ENCODE measurements at places on chromosomes 13 and 19.

DNA sequence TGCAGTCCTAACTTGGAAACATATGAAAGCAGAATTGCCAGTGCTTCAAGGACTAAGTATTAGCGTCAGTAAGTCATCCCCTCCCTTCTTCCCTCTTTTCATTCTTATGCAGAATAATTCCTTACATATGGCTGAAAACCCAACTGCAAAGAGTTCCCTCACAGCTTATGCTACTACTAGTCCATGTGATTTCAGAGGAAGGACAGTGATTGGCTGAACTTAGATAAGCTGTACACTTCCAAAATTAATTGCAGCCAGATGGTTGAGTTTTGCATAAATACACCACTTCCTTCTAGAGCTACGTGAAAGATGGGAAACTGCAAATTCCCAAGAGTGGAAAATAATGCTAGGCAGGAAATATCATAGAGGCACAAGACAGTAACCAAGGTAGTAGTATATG, 730.4 kb downstream of the OLFM4 start:
- no peak for DNase-seq

DNA sequence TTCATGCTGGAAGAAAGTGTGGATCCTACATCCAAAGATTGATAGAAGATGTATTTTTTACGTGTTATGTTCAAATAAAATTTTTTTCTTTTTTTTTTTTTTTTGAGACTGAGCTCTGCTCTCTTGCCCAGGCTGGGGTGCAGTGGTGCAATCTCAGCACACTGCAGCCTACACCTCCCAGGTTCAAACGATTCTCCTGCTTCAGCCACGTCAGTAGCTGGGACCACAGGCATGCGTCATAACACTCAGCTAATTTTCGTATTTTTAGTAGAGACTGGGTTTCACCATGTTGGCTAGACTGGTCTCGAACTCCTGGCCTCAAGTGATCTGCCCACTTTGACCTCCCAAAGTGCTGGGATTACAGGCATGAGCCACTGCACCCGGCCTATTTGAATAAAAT, 65.7 kb downstream of the KLF12 start:
- DNase-seq: no peak

DNA sequence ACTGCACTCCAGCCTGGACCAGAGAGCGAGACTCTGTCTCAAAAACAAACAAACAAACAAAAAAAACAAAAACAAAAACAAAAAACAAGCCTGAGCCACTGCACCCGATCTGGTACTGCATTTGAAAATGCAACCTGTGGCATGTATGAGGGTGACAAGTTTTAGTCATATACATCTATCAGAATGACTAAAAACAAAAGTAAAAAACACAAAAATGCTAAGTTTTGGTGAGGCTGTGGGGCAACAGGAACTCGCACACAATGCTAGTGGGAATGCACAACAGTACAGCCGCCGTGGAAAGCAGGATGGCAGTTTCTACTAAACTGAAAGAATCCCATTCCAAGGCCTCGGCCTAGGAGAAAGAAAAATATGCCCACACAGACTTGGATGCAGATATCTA, 7.8 kb downstream of the EBPL start:
- DNase-seq: no peak

DNA sequence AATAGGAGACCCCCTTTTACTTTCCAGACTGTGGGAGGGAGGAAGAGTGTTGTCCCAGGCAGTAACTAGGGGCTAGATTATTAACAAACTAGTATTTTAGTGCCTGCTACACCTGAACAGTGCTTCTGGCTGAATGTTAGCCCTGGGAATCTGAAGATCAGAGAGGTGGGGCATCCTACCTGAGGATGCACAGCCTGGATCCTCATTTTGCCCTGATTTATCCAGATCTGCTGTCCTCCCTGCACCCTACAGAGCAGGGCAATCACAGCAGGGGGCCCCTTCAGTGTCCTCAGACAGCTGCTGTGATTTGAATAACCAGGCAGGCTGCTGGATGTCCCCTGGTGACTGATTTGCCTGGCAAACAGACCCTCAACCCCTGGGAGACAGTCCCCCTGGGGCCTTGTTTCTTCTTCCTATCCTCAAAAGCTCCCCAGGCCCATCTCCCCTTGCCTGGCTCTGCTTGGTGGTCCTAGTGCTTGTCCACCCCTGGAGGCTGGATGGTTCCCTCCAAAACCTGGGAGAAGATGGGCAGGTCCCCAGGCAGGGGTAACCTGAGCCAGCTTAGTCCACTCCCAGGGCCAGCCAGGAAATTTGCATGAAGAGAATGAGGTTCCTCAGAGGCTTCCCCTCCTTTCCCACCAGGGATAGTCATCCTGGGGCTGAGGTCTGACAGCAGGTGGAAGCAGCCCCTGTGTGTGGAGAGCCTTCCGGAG, at the start of gene OVOL3:
OVOL3 (plus strand) TSS at position 657 of the 713 bp plus-strand sequence. CDS start 60 bp downstream, outside the sequence.
- DNase-seq: no peak

- DNase-seq: no peak
Measured at GRCh38 chr13:102599426-102600012, 2.7 kb downstream of the TPP2 start.

DNA sequence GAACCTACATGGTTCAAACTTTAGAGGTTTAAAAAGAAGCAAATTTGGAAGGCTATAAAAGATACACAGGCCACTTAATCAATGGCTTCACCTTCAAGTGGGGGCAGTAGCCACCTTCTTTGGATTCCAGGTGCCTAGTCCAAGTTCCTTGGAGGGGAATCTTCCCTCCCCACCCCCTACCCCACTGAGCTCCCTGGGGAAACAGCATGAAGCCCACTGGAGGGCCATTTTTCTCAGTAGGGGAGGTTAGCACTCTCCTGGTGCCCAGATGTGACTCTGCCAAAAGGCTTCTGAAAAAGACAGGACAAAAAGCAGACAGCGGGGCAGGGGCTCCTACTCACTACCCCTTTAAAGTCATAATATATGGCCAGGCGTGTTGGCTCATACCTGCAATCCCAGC, 93.9 kb downstream of the KCTD15 start:
- no peak for DNase-seq

- no peak for DNase-seq
Measured at GRCh38 chr19:42276821-42277220, 7.8 kb downstream of the CIC start.

GRCh38 chr13:23776698-23777574, 112.3 kb downstream of the MIPEP start:
- DNase-seq: no peak

- no peak for DNase-seq
Measured at GRCh38 chr13:74153316-74153715, 19.1 kb upstream of the KLF12 start.

- DNase-seq: no peak
Measured at GRCh38 chr19:31258211-31259052, 90.8 kb downstream of the TSHZ3 start.

- no peak for DNase-seq
Measured at GRCh38 chr19:49222011-49222410, 64.4 kb downstream of the TRPM4 start.

GRCh38 chr19:1923319-1923718, 17.7 kb upstream of the CSNK1G2 start:
- DNase-seq: no peak

GRCh38 chr19:10776900-10777650, 58.9 kb downstream of the TMED1 start:
- DNase-seq: no peak

DNA sequence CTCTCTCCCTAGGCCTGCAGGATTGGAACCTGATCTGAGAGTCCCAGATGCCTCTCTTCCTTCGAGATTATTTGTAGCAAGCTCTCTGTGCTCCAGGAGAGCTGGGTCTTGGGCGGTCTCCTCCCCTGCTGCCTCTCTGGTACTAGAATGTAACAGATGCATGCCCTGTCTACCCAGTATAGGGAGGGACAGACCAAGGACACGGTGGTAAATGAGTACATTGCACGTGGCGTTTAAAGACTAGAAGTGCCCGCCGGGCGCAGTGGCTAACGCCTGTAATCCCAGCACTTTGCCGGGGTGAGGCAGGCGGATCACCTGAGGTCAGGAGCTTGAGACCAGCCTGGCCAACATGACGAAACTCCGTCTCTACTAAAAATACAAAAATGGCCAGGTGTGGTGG, 11.7 kb downstream of the SLC27A1 start:
- no peak for DNase-seq

- DNase-seq: no peak
Measured at GRCh38 chr13:113884821-113885220, 20.9 kb upstream of the GAS6 start.

DNA sequence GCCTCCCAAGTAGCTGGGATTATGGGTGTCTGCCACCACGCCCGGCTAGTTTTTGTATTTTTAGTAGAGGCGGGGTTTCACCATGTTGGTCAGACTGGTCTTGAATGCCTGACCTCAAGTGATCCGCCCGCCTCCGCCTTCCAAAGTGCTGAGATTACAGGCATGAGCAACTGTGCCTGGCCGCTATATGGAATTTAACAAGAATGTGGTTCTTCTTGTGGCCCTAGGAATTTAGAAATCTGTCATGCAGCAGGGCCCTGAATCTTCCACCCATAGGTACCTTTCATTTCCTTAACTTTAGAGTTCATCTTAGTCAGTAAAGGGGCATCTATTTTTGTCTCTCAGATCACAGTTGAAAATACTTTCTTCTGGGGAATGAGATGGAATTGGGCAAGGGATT, 25.6 kb upstream of the NDFIP2 start:
- no peak for DNase-seq

GRCh38 chr19:54179921-54180461, 7.0 kb upstream of the TMC4 start:
- DNase-seq: peak; percentile 90

DNA sequence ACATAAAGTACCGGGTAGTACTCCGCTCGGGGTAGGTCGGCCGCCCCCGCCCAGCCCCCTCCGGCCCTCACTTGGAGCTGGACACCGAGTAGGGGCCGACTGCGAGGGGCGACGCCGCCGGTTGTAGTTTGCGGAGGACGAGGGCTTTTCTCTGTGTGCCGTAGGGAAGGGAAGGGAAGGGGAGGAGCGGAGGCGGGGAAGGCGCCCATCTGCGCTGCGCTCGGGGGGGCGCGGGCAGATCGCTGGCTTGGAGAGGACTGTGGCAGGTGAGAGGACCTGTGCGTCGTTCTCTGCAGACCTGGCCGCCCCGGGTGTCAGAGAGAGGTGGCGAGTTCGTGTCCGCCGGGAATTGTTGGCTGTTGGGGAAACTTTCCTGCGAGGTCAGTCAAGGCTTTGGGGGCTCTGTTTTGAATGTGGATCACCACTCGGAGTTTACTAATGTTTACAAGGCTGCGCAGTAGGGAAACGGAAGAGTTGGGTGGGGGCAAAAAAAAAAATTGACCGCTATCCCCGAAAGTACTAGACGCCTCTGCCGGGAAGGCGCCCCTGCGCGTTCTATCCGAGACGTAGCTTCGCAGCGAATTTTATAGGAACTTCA, 1.4 kb downstream of the ING1 start:
- DNase-seq: peak; percentile 51

GRCh38 chr19:17436094-17436873, 12.2 kb downstream of the TMEM221 start:
- DNase-seq: no peak

GRCh38 chr13:58850161-58850560, 1218.6 kb downstream of the PCDH17 start:
- DNase-seq: no peak

GRCh38 chr13:52830946-52831345, 17.5 kb downstream of the PCDH8 start:
- DNase-seq: no peak

DNA sequence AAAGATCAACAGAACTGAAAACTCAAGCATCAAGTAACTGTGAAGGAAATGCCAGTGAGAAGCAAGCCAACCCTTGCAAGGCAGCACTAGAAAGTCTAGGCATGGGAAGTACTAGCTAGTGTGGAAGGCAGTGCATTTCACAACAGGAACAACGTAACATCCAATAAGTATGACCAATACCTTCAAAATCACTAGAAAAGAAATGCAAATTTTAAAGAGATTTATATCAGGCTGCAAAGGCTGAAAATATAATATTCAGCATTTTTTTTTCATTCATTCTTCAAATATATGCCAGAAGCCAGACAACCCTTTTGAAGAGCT, 121.9 kb downstream of the DLEU7 start:
- DNase-seq: no peak

- DNase-seq: no peak
Measured at GRCh38 chr13:65932013-65932412, 1298.1 kb downstream of the PCDH9 start.

DNA sequence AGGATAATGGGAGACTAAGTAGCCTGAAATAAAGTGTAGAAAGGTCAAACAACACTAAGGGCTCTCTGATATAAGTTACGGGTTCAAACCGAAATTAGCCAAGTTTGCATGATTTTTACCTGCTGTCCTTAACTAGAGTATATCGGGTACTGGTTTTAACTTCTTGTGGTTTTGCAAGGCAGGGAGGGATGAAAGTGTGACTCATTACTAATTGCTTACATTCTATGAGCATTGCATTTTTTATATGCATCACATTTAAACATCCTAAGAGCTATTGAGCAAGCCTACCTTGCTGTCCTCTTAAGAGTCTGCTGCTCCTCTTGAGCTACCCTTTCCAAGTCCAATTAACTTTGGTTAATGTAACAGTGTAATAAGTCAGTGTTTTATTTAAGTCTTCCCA, 415.4 kb downstream of the SLITRK5 start:
- no peak for DNase-seq

DNA sequence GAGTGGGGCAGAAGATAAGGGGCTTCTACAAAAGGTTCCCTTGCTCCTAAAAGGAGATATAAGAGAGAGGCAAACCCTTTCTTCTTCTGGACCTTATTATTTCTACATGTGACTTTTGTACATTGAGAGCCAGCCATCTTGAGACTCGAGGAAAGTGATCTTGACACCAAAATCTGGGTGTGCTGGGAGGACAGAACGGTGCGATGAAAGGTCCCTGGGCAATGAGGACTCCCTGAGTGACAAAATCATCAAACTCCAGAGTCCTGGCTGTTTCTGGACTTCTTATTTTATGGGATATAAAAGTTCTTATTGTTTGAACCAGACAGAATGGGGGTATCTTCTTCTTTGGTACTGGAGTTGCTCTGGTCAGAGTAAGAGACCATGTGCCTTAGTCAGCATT, 411.0 kb downstream of the ZNF536 start:
- no peak for DNase-seq

- no peak for DNase-seq
Measured at GRCh38 chr13:31638577-31638976, 100.7 kb upstream of the RXFP2 start.

DNA sequence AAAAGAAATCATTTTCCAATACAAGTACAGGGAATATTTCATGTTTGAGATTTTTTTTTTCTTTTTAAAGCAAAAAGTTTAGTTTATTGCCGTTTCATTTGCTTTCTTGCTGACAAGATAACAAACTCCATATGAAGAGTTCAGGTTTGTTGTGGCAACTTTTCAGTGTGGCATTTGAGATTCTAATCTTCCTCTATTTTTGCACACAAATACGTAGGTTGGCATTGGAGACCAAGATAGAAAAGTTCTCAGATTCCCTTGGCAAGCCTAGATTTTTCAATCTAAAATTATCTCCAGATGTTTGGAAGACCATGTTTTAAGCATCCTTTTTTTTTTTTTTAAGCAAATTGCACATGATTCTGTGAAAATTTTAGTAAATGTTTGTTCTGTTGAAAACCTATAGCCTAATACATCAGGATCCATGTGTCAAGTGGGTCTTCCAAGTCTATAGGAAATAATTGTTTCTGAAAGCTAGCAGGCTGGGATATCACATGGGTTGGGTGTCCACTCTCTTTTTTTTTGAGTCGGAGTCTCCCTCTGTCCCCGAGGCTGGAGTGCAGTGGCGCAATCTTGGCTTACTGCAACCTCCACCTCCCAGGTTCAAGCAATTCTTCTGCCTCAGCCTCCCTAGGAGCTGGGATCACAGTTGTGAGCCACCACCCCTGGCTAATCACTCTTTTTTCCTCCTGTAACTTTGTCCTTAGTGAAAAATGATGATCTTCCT, 2.6 kb downstream of the GARRE1 start:
- DNase-seq: no peak

- DNase-seq: no peak
Measured at GRCh38 chr19:43639519-43640423, at the start of gene CADM4. Gene CADM4 (minus strand): TSS chr19:43639850. CDS start chr19:43639790, 60 bp downstream.

GRCh38 chr19:34184880-34185491, 12.7 kb downstream of the LSM14A start:
- no peak for DNase-seq

All from NCI-H510A (cell line).